ENCODE measurements at places on chromosomes 2 and 18. TPM values are rescaled to one million over a fixed set of nuclear protein-coding genes. Genes with fewer than 3 reads are reported as not detected.

DNA sequence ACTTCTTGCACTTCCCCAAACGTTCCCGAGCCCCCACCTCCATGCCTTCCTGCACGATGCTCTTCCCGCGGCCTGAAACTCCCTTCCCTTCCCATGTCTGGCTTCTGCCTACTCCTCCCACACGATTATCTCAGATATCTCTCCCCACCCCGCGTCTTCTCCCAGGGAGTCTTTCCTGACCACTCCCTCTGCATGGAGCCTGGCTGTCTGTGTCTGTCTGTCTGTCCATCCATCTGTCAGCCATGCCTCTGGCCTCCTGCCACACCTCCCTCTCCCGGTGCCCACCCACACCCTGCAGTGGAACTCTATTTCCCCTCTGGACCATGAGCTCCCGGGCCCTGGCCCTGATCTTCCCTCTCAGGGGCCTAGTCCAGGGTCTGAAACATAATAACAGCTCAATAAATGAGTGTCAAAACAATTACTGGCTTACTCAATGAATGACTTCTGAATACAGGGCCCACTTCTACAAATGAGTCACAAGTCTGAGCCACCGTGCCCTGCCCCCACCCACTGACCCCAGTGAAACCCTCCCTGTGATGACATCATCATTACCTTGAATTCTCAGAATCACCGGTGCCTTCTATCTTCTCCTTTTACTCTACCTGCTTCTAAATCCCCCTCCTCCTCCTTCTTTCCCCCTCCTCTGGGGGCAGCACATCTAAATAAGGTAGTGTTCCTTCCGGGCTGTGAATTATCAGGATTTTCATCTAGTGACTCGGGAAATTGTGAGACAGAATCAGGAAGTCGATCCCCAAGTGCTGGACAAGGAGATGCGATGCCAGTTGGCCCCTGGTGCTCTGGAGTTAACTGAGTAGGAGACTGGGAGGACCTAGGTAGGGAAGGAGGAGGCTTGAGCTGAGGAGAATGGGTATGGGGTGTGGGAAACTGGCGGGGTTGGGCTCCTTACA, 46.1 kb upstream of the PLB1 start:
- no peaks in the 10 kb centered on the region for H3K36me3 ChIP-seq
- H3K27ac ChIP-seq, result no peak overlapping the region
- H3K4me1 ChIP-seq, result no peaks in the 10 kb centered on the region
- DNase-seq, result no peak
- no peak overlapping the region for H3K4me3 ChIP-seq

DNA sequence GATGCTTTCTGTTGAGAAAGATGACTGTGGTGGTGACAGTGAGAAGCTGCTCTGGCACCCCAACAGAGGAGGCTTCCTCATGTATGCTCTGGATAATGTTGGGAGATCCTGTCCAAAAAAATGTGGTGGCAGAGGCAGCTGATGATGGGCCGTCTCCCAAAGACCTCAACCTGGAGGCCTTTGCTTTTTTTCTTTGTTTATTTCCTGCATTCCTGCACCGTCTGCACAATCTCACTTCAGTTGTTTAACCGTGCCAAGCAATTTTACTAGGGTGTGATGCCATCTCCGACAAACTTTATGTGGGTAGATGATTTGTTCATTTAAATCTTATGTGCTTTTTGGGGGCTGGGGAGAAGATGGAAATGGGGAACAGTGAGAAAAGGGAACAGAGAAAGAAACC, 62.2 kb upstream of the IGFBP5 start:
- H3K4me3 ChIP-seq, result no peak overlapping the region
- H3K27me3 ChIP-seq, result no peaks in the 10 kb centered on the region
- no peaks in the 10 kb centered on the region for H3K36me3 ChIP-seq
- DNase-seq, result no peak

DNA sequence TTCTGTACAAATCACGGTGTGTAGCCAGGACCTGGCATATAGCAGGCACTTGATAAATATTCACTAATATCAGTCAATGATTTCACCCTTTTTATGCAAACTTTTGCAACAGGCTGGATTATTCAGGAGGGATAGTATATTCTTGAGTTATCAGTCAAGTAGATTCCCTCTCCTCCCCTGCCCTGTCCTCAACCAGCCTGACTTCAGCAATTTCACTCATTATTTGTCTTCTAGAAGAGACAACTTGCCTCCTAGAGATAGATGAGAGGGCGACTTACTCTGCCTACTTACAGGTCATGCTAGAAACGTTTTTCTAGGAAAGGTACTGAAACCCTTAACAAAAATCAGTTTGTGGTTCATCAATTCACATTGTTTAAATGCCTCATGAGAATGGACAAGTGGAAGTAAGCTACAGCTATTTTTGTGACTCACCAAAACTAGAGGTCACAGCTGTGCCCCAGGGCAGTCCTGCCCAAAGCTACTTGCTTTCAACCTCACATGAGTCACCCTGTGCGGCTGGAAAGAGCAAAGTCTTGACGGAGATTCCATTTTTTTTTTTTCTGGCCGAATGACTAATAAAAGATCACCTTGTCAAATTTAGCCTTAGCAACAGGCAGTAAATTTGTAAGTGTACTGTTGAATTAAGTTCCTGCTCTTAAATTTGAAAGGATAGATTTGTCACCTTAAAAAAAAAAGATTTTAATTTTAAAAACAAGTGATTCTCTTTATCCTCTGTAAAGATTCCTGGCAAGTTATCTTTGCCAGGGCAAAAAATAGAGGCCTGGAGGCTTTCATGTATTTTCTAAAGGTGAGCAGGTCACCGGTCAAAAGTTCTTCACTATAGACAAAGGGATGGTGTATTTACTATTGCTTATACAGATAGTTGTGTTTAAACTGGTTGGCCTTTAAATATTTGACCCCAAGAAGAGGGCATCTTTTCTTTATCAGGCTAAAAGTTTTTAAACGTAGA, 109.0 kb upstream of the SLC35G4 start:
- no peaks in the 10 kb centered on the region for H3K27me3 ChIP-seq
- no peaks in the 10 kb centered on the region for H3K4me1 ChIP-seq
- H3K4me3 ChIP-seq, result no peak overlapping the region
- no peaks in the 10 kb centered on the region for H3K36me3 ChIP-seq

GRCh38 chr2:30480703-30481322, 33.8 kb downstream of the LCLAT1 start:
- no peaks in the 10 kb centered on the region for H3K4me1 ChIP-seq
- H3K27ac ChIP-seq, result no peak overlapping the region
- no peaks in the 10 kb centered on the region for H3K27me3 ChIP-seq
- no peaks in the 10 kb centered on the region for H3K36me3 ChIP-seq
- H3K4me3 ChIP-seq, result no peak overlapping the region

DNA sequence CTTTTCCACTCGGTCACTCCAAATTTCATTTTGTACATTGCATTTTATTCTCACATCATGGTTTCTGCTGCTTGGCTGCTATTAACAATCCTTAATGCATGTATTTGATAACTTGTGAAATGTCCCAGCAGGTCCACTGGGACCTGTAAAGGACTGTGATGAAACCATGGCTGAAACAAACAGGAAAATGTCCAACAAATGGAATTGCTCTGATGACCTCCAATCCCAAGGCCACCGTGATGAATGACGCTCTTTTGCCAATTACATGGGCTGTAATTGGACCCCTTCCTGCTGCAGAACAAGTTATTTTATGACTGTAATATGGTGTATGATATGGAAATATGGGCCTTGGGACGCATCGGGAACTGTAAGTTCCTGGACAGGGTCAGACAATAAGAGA, 224.2 kb upstream of the CXCR4 start:
- no peaks in the 10 kb centered on the region for H3K4me1 ChIP-seq
- no peaks in the 10 kb centered on the region for H3K36me3 ChIP-seq
- no peak overlapping the region for H3K27ac ChIP-seq
- no peaks in the 10 kb centered on the region for H3K27me3 ChIP-seq

Gene ATOH8
- total RNA-seq, result 0.46 TPM

- H3K27ac ChIP-seq, result no peak overlapping the region
- H3K4me3 ChIP-seq, result no peak overlapping the region
- no peaks in the 10 kb centered on the region for H3K27me3 ChIP-seq
- no peaks in the 10 kb centered on the region for H3K4me1 ChIP-seq
- DNase-seq, result no peak
These were observed 5.4 kb upstream of the IL1R2 start for GRCh38 chr2:101986376-101986775.

DNA sequence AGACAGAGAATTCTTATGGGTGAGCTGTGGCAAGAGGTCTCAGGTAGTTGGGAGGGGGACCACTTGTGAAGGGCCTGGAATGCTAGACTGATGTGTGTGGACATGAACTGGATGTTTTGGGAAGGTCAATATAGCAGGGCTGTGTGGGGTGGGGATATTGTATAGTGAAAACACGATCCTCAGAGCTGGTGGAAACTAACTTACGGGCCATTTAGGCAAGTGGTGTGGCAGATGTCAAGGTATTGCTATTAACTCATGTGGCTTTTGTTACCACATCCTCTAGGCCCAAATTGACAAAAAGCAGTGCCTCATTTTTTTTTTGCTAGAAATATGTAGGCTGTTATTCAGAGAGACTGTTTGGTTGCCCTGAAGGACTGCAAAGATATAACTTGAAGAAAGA, 8.0 kb upstream of the GALNT1 start:
- peak; percentile 16 for DNase-seq
- no peak overlapping the region for H3K4me3 ChIP-seq
- no peak overlapping the region for H3K27ac ChIP-seq
- no peaks in the 10 kb centered on the region for H3K4me1 ChIP-seq
- H3K27me3 ChIP-seq, result no peaks in the 10 kb centered on the region

DNA sequence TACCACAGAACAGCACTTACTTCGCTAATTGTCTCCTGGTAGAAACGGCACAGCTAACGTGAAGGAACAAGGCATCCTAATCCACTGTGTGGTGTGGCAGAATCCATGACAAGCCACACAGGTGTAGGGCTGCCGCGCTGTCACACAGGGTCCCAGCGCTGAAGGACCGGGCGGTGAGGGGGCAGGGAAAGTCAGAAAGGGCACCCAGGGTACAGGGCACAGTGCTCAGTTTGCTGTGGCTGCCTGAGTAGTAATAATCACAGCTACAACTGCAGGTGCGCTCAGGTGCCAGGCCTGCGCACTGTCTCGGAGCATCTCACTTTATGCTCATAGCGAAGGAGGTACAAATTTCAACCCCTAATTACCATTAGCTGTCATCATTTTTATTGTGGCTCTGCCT, 55.2 kb upstream of the CAB39 start:
- H3K36me3 ChIP-seq, result no peaks in the 10 kb centered on the region
- no peak overlapping the region for H3K4me3 ChIP-seq
- DNase-seq, result no peak
